NCI-H1930 (cell line): ENCODE measurements at places on chromosomes 4 and X.

DNA sequence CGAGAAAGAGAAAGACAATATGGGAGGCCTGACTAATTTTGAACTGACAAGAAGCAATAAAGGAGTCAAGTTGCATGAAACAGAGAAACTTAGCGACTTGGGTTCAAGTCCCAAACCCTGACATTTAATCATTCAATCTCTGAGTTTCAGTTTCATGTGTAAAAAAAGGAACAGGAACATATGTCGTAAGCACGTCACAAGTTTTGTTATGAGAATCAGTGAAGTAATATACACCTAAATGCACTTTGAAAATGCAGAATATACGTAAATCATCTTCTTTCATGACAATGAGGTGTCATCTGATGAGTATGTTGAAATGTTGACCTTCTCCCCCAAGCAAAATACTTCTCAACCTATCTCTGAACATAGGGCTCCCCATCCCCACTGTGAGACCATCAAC lies 10.4 kb downstream of the ACOT9 start:
- no peak for DNase-seq

- no peak for DNase-seq
These were observed 147.6 kb upstream of the DIPK2B start for GRCh38 chrX:45348296-45348695.

- no peak for DNase-seq
These were observed 38.5 kb downstream of the TMEM156 start for GRCh38 chr4:38993683-38994082.

GRCh38 chr4:167021545-167022155 lies 212.6 kb downstream of the SPOCK3 start:
- peak; percentile 4 for DNase-seq

GRCh38 chr4:127856813-127857447 lies 23.8 kb upstream of the PLK4 start:
- no peak for DNase-seq

DNA sequence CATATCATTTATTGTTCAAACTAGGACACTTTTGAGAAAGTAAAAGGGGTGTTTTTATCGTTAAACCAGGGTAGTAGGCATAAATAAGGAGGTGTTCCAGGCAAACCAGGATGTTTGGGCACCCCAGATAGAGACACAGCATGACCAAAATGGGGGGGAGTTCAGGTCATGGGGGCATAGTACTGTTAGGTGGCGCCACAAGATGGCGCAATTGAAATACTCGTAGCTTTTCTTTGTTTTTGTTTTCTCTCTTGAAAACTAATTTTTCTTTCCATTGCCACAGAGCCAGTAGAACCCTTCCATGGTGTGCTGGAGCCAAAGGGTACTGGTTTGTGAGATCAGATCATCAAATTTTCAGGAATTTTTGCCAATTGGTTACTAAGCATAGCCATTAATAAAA lies 283.4 kb downstream of the BCOR start:
- DNase-seq, result peak; percentile 0

- DNase-seq, result no peak
These were observed 237.3 kb downstream of the USP46 start for GRCh38 chr4:52421811-52422213.

DNA sequence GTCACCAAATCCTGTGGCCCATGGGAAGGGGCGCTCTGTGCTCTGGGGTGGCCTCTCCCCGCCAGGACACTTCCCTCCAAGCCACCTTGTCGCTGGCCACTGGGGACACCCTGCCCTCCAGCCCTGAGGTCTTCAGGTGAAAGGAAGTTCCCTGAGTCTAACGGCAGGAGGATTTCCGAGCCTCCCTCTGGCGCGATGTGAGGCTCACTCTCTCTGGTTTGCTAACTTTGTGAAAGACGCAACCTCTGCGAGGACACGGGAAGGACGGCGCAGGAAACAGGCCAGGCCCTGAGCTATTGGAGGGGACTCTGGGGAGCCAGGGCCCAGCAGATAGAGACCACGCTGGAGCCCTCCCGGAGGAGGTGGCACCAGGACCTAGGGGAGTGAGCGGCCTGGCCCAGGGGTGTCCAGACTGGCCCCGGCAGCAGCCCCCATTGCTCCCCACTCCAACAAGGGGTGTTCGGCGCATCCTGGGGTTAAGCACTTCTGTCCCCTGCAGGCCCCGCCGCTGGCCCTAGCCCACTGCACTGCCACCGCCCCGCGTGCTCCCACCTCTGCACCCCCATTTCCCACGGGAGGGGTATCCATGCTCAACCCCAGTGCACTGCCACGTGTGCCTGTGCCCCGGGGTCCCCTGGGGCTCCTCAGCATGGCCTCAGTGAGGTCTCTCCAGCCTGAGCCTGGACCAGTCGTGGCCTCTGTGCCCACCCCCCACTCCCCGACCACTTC lies 72.2 kb upstream of the MXD4 start:
- DNase-seq, result no peak

DNA sequence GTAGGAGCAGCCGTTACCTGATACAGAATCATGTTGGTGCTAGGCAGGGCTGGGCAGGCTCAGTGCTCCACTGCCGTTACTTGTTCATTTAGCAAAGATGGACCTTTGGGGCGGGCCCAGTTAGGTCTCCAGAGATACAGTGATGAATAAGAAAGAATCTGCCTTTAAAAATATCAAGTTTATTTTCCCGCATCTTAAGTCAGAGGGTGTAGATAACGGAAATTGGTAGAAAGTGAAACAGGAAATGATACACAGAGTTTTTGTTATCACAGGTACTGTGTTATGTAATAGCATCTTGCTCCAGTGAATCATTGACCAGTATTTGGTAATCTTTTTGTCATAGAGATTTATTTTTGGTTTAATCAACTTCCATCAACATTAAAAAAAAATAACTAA lies 5.5 kb downstream of the TMEM131L start:
- no peak for DNase-seq

GRCh38 chr4:168070903-168071302 lies 21.4 kb upstream of the ANXA10 start:
- DNase-seq, result no peak

- no peak for DNase-seq
These were observed 22.3 kb downstream of the AMOT start for GRCh38 chrX:112818114-112819007.

GRCh38 chr4:2390146-2390545 lies 28.3 kb downstream of the ZFYVE28 start:
- DNase-seq, result no peak

DNA sequence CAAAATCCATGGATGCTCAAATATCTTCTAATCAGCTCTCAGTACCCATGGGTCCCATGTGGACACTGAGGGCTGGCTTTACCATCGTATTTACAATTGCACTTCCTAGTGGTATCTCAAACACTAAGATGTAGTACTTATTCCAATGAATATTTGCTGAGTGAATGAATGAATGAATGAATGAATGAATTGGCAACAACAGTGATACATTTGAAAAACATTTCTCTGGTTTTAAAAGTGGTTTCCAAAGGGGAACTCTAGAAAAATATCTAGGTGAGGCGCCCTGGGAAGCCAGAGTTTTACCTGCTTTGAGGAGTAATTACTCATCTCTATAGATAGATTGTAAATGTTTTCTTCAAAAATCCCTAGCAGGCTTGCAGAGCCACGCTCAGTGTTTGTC lies 76.6 kb downstream of the CYTL1 start:
- no peak for DNase-seq

GRCh38 chrX:129791961-129792570 lies 12.3 kb downstream of the SASH3 start:
- no peak for DNase-seq

GRCh38 chr4:1405254-1405635 lies 997 bp downstream of the NKX1-1 start:
- DNase-seq, result no peak

GRCh38 chr4:136754810-136755530 lies 777.3 kb downstream of the PCDH18 start:
- DNase-seq, result no peak

- no peak for DNase-seq
These were observed 135.0 kb downstream of the IDS start for GRCh38 chrX:149370097-149370496.
